ENCODE measurements at places on chromosomes 5 and 9.
A peak's percentile ranks its signal among the peaks of the same experiment; 100 is the strongest.

DNA sequence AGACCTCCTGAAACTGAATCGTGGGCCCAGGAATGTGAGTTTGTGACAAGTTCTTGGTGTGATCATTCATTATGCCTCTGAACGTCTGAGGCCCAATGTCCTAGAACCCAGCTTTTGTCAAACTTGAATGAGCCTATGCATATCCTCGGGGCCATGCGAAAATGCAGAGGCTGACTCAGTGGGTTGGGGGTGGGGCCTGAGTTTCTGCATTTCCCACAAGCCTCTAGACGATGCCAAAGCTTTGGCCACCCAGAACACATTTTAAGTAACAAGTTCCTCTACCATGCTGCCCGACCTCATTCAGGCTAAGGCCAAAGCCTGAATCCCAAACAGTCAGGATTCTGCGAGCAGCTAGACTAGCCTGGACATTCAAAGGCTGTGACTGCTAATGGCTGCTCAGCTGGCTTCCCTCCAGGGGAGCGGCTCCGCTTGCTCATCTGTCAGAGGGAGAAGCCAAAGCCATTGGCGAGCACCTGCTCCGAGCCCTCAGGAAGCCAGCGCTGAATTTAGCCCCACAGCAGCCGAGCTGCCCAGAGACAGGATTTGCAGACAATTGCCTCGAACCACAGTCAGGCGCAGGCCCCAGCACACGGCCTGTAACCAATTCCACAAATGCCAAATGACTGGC is 177.5 kb downstream of the ZDHHC21 start:
- DNase-seq: peak; percentile 91

- peak; percentile 80 for DNase-seq
These were observed 23.3 kb upstream of the UGT3A2 start for GRCh38 chr5:36089989-36090388.

- no peak for DNase-seq
These were observed 260.3 kb downstream of the TMEM167A start for GRCh38 chr5:82816926-82817325.

- no peak for DNase-seq
These were observed 126.4 kb upstream of the OSMR start for GRCh38 chr5:38719403-38719802.

DNA sequence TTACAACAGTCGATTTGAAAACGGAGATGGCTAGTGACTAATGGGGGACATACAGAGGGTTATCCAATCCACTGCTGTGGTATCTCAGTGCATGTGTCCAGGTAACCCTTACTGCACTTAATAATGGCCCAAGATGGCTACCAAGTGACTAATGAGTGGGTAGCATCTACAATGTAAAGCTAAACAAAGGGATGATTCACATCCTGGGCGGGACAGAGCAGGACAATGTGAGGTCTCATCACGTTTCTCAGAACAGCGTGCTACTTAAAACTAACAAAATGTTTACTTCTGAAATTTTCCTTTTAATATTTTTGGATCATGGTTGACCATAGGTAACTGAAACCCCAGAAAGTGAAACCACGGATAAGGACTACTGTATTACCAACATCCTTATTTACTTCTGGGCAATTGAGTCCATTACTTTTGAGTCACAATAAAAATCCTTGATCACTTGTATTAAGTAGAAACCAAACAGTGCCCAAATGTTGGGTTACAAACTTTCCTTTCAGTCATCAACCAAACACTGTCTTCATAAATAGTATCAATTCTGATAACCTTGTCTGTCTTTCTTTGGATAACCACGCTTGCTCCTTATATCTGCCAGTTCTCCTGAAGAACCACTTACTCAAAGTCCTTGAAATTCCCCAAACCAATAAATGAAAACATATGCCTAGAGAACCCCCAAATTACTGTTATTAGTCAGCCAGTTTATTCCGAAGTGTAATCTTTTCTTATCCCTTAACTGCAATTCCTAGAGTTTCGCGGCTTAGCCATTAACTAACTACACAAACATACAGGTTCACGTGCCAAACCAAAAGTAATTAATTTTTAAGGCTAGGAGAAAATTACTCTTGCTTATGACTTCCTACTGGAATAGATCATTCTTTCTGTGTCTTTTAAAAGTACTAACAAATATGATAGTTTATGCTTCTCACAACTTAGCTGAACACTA is 59.7 kb downstream of the ELL2 start:
- DNase-seq: no peak

DNA sequence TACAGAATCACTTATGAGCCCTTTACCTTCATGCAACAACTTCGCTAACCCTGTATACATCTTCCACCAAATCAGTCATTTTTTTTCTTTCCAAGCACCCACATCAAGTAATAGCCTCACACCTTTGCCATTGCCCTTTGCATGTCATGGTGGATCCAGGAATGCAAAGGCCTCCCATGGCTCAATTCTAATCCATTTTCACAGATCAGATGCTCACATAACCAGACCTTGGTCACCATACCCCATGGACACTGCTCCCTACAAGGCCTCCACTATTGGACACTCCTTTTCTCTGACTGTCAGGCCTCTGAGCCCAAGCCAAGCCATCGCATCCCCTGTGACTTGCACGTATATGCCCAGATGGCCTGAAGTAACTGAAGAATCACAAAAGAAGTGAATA is 179.5 kb downstream of the RASEF start:
- no peak for DNase-seq

GRCh38 chr5:65919773-65920172 is 6.6 kb upstream of the ERBIN start:
- DNase-seq: no peak

GRCh38 chr5:143582176-143582575 is 178.7 kb upstream of the NR3C1 start:
- DNase-seq: no peak

- DNase-seq: no peak
These were observed at the start of gene LTC4S for GRCh38 chr5:179793468-179794139. Gene LTC4S (plus strand): TSS chr5:179793986. CDS start chr5:179794081, 95 bp downstream.

DNA sequence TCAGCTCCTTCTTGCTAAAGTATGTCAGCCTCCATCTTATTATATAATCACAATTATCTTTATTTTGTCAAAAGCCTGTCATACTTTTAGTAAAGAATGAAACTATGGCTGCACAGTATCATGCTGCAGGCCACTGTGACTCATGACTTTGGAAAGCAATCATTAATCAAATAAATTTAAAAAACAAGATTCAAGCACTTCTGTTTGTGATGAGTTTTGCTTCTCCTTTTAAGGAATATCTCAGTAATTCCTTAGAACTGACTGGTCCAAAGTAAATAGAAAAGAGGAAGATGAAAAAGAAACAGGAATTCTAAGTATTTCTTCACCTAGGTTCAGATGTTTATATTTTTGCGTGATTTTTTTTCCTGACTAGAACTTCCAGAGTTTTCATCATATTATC is 83.1 kb downstream of the EDIL3 start:
- no peak for DNase-seq

- DNase-seq: no peak
These were observed 9.1 kb downstream of the MAMDC2 start for GRCh38 chr9:70052768-70053167.

DNA sequence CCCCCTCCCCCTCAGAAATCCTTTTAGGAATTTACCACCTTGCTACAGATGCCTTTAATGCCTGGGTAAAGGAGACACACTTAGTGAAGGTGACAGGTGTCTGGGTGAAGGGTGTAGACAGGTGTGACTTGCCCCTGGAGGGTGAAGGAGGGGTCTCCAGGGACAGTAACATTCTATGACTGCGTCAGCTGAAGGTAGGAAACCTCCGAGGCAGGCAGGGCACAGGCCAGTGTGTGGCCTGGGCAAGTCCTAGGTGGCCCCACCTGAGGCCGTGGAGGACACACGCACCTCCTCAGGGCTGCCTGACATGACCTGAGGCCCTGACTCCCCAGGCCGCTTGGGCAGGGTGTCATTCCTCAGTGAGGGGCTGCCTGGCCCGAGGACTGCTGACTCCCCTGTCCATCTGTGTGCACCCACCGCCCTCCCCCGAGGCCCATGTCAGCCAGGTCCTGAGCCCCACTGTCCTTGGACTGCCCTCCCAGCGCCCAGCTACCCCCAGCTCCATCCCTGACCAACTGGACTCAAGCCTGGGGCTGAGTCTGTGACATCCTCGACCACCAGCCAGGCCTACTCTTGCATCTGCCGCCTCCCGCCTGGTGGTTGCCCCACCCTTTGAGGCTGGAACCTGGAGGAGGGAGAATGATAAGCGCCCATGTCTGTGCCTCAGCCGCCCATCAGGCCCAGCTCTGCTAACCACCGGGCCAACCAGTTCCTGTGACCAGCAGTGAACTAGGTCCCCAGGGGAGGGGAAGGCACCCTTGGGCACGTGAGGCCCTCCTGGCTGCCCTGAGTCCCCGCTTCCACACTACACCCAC is 18.4 kb downstream of the CARD19 start:
- DNase-seq: peak; percentile 51

GRCh38 chr9:83183621-83184020 is 120.7 kb upstream of the RASEF start:
- DNase-seq: no peak

DNA sequence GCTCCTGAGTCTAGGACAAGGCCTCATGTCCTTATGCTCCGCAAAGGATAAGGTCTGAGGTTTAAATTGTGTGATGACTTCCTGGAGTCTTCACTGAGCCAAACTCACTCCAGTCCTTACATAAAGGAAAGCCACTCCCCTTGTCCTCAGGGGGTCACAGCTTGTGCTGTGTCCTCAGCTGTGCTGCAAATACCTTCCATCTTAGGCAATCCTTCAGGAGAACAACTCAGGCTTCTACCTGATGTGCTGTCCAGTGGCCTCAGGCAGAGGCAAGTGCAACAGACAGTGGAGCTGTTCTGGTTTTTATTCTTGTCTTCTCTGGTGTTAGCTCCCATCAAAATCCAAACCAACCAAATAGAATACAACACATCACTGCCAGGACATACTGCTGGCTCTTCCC is 151.5 kb downstream of the TAF11L14 start:
- DNase-seq: no peak

- DNase-seq: peak; percentile 64
These were observed 18.1 kb downstream of the TNC start for GRCh38 chr9:115099901-115100300.

- DNase-seq: no peak
These were observed 44.3 kb downstream of the SLC28A3 start for GRCh38 chr9:84296146-84296843.

- peak; percentile 52 for DNase-seq
These were observed 121.8 kb downstream of the NSG2 start for GRCh38 chr5:174167080-174167910.

- DNase-seq: no peak
These were observed 371.5 kb upstream of the PRR16 start for GRCh38 chr5:120092649-120093048.

GRCh38 chr5:150671509-150672236 is 10.6 kb downstream of the MYOZ3 start:
- peak; percentile 79 for DNase-seq

GRCh38 chr5:111675201-111675934 is 81.6 kb downstream of the NREP start:
- DNase-seq: no peak

DNA sequence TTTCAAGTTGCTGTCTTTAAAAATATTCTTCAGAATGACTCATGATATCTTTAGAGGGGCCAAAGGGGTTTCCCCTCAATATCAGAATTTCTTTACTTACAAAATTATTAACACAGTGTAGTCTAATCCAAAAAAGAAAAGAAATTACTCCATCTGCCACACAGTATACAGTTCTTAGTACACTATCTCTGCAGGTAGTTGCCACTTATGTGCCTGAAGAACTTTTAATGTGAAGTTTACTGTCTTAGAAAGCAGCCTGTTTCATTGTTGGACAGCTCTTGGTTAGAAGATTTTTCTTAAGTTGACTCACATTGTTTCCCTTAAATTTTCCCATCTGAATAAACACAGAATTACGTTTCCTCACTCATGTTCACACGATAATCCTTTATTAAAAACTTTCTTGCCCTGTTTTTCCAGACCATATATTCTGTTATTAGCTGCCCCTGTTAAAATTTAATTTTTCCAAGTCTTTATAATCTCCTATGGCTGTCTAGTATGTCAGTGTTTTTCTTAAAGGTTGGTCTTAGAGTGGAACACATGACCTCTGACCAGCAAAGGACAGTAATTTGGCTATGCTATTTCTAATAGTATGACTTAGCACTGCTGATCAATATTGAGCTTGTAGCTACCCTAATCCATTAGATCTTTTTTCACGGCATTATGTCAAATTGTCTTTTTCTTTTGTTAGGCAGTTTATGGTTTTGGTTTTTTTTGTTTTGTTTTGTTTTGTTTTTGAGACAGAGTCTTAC is 21.8 kb upstream of the FKTN start:
- no peak for DNase-seq

DNA sequence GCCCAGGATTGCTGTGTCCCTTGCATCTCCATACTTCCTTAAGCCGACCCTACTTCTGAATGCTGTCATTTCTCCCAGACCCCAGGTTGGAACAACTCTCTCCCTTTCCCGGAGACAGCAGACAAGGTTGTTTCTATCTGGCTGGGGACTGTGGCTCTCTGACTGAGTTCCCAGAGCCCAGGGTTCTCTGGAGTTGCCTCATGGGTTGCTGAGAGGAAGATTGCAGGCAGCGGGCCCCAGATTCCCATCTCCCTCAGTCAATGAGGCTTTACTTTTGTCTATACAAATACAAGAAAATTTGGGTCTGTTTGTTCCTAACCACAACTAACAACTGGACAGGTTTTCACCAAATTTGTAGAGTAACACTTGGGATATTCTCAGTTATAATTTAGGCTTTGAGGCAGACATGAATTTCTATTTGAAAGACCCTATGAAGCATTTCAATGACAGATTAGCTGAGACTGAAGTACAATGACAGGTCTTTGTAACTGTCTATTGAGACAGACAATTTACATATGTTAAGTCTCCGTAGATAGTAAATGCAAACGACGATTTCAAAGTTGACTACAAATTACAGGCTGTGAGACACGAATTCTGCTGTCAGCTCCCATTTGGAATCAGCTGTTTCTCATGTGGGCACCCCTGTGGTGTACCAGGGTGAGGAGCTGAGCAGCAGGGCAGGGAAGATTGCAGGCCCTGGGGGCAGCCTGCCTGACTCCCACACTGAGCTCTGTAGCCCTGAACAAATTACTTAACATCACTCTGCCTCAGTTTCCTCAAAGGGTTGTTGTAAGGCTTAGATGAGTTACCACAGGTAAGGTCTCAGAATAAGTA is 107.5 kb downstream of the ATP10B start:
- DNase-seq: no peak

DNA sequence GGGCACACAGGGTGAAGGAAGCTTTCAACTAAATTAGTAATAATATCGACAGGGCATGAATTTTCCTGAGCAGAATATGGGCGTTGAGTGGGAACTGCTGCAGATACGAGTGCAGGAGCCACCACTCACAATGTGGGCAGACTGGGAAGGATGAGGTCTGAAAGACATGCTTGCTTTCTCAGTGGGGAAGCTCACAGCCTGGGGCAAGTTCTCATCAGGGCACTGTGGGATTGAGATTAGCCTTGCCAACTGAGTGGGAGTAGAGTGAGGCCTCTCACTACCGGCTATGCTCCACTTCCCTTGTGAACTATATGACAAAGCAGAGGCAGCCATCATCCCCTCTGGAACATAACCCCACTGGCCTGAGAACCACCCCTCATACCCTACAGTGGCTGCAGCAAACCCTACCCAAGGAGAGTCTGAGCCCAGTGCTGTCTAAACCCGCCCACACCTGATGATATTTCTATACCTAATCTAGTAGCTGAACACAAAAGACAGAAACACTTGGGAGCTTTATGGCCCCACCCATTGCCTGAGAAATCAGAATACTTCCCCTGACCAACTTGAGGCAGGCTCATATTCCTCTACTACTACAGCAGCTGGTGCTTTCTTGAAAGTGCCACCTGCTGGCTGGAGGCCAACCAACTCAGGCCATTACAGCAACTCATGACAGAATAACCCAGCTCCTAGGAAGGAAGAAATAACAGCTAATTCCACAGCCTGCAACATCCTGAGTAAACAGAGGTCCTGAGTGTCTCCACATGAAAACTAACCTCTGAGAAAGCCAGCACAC is 173.7 kb upstream of the SPEF2 start:
- DNase-seq: no peak
